AG08395 (cell line): ENCODE measurements at places on chromosomes 1 and 21.

DNA sequence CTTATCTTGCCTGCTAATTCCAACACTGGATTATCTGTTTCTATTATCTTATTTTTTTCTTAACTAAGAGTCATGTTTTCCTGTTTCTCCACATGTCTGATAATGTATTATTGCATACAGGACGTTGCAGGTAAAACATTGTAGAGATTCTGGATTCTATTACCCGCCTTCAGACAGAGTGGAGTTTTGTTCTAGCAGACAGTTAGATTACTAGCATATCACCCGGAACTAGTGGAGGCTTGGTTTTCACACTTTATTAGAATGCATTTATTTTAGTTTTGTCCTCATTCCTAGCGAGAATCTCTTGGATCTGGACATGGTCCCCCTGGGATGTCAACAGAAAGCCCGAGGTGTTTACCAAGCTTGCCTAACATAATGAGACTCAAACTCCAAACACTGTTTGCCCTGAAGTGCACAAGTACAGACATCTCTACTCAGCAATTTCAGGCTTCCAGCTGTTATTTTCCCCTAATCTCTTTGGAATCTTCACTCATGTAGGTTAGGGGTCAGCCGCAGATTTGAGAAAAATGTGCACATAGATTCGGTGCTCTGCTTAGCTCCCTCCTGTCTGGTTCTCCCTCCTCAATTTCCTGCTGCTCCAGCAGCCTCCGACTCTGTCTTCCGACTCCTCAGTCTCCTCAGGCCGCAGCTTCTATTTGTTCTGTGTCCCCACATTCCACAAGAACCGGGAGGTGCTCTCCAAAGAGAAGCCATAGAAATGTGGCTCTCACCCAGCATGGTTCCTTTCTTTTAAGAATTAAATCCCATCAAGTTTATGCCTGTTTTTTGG, 36.8 kb upstream of the PTPRF start:
- no peak for DNase-seq

GRCh38 chr1:58619286-58620054, 42.4 kb upstream of the TACSTD2 start:
- DNase-seq = no peak

DNA sequence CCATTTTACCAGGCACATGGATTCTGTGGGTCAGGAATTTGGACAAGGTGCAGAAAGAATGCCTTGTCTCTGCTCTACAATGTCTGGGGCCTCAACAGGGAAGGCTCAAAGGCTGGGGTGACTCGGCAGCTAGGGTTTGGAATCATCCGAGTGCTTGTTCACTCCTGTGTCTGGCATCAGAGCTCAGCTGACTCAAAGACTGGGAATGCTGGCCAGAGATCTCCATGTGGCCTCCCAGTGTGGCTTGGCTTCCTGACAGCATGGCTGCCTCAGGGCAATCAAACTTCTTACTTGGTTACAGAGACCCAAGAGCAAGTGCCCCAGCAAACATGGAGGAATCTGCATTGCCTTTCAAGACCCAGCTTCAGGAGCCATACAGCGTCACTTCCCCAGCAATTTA, 110.5 kb downstream of the TOMM20 start:
- peak; percentile 93 for DNase-seq

DNA sequence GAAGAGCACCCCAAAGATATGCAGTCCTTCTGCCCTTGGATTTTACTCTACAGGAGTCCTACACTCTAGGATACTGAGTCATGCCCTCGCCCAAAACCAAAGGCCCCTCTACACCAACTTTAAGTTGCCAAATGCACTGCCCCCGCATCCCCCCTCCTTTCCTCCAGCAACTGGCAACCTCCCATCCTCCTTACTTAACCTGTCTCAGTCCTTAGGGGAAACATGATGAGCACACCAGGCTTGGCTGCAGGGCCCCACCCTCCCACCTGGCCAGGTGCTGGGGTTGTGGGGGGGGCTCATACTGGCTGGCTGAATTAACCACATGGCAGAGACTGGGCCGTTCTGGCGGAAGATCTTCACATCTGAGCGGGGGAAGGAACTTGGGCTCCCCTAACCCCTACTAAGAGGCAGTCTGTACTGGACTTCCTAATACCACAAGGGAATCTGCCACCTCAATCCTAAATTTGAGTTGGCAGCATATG, 1.2 kb downstream of the HDGF start:
- DNase-seq = no peak

GRCh38 chr1:224923726-224924125, 5.7 kb upstream of the DNAH14 start:
- no peak for DNase-seq

DNA sequence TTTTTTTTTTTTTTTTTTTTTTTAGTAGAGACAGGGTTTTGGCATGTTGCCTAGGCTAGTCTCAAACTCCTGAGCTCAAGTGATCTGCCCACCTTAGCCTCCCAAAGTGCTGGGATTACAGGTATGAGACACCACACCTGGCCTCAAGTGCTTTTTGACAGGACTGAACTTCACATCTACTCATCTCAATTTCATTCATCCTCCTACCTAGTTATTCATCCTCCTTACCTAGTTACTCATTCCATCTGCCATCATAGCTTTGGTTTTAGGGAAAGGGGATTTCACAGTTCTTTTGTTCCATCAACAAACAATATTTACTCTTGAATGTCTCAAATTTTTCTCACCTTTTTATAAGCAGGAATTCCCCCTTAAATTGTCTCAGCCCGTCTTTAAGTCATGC, 38.6 kb upstream of the RALGPS2 start:
- DNase-seq = no peak

DNA sequence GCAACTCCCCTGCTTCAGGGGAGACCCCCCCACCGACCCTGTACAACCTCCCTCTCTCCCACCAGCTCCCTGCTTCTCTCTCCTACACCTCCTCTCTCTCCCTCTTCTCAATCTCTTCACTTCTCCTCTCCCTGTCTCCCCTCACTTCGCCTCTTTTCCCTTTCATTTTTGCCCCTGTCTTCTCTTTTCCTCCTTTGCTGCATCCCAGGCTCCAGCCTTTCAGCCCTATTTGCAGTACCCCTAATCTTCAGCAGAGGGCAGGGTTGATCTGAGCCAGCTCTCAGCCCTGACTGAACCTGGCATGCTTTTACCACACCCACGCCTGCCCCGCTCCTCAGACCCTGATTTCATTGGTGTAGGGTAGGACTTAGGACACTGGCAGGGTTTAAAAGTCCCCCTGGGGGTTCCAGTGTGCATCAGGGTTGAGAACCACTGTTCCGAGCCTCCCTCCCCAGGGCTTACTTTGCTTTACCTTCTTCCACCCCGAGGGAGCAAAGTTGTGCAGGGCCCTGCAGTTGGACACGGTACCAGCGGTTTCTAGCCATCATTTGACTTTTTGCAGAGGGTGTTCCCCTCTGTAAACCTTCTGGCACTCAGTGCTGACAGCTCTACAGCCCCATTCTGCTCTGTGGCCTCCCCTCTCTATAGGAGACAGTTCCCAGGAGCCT, 67.3 kb upstream of the CNTN2 start:
- DNase-seq = peak; percentile 86

DNA sequence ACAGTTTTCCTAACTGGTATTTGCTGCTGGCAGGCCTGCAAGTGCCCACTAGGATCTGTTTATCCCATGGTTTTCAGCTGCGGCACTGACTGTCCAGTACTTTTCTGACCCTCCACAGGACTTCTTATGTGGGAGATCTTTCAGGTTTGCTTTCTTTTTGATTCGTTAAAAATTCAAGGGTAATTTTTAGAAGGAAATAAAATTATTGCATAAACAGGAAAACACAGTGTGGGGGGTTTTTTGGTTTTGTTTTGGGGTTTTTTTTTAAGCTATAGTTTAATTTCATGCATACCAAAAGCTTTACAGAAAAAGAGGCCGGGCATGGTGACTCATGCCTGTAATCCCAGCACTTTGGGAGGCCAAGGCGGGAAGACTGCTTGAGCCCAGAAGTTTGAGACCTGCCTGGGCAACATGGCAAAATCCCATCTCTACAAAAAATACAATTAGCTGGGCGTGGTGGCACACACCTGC, 3.6 kb downstream of the NIBAN1 start:
- no peak for DNase-seq
